ENCODE measurements at places on chromosomes 16 and 17. TPM values are rescaled to one million over a fixed set of nuclear protein-coding genes. Genes with fewer than 3 reads are reported as not detected.
A peak's percentile ranks its signal among the peaks of the same experiment; 100 is the strongest.

- DNase-seq: no peak
Measured at GRCh38 chr16:2485811-2486507, 11.0 kb downstream of the TBC1D24 start.

DNA sequence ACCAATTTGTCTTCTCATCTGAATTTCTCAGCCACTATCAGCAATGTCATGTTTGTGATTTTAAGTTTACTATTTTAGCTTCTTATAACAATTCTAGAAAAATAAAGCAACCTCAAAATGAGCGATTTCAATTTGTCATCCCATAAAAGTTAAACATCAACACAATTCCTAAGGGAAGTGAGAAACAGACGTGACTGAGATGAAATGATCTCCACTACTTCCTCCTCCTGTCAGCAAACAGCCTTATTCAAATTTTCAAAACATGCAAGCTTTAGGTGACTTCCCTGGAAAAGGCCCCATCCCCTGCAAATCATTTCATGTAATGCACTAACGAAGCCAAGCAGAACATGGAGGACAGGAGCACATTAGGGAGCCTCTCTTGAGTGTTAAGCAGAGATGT, 64.9 kb downstream of the ZNF652 start:
- DNase-seq: no peak

The PRAC2 gene
- not detected for total RNA-seq

The NDRG4 gene
- total RNA-seq: 5.4 TPM

The ITGAD gene
- not detected for total RNA-seq

The CCDC40 gene
- 9.8 TPM for total RNA-seq

DNA sequence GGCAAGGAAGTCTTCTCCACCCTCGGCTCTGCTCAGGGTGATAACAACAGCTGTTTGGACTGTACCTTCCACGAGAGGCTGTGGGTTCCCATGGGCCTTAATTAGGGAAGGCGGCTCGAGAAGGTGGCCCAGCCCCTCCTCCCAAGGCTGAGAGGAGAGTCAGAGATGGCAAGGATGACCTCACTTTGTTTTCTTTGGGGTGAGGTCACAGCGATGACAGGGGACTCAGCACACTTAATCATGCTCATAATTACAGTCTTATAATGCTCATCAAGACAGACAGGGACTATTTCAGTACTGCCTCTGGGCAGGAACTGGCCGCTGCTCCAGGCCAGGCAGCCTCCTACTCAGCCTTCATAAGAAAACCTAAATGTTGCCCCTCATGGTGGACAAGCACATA, 19.7 kb downstream of the WFDC1 start:
- no peak for DNase-seq

The HIC1 gene
- total RNA-seq: 78.8 TPM

GRCh38 chr17:47733674-47734410, 806 bp downstream of the TBX21 start:
- DNase-seq: no peak

DNA sequence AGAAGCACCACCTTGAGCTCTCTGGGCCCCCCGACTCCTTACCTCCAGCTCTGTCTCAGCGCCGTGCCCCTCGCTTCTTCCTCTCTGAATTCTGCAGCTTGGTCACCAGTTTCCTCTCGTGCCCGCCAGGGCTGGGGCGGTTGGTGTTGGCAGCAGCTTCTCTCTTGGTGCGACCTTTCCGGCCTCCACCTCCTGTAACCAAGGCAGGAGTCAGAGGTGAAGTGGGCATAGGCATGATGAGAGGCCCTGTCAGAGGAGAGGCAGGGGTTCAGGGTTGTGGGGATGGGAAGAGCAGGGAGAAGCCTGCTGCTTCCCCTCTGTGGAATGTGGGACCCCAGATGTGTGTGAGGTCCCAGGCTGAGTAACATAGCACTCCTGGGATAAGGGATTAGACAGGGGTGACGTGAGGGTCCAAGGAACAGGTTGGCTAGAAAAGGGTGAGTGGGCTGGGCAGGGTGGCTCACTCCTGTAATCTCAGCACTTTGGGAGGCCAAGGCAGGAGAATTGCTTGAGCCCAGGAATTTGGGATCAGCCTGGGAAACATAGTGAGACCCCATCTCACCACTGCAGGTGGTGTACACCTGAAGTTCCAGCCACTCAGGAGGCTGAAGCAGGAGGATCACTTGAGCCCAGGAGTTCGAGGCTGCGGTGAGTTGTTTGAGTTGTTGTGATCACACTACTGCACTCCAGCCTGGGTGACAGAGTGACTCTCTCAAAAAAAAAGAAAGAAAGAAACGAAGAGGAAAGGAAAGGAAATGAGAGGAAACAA, 626 bp downstream of the NUPR1 start:
- peak; percentile 54 for DNase-seq

The PRDM7 gene
- not detected for total RNA-seq

The P2RX1 gene
- total RNA-seq: 1.2 TPM

GRCh38 chr17:43400943-43401717, 2.3 kb downstream of the ARL4D start:
- no peak for DNase-seq

DNA sequence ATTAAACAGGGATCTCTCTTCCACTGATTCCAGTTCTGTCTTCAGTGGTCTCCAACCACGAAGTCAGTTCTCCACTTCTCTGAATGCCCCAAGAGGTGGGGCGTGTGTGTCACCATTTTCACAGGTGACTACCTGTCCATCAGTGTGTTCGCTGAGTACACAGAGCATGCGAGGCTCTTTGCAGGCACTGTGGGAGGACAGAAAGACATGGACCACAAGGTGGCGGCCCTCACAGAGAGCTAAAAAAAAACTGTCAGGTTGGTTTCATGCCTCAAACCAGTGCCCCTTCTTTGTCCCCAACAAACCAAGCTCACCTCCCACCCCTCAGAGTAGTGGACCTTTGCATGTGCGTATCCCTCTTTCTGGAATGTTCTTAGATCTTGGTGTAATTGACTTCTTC, 13.8 kb downstream of the EMP2 start:
- DNase-seq: no peak

- peak; percentile 73 for DNase-seq
Measured at GRCh38 chr16:526181-527014, 1.1 kb upstream of the CAPN15 start.

The CLDN7 gene
- total RNA-seq: 0.53 TPM

- peak; percentile 81 for DNase-seq
Measured at GRCh38 chr17:4949321-4950074, 1.2 kb upstream of the PFN1 start.
